ENCODE measurements at places on chromosomes 5 and 9.

DNA sequence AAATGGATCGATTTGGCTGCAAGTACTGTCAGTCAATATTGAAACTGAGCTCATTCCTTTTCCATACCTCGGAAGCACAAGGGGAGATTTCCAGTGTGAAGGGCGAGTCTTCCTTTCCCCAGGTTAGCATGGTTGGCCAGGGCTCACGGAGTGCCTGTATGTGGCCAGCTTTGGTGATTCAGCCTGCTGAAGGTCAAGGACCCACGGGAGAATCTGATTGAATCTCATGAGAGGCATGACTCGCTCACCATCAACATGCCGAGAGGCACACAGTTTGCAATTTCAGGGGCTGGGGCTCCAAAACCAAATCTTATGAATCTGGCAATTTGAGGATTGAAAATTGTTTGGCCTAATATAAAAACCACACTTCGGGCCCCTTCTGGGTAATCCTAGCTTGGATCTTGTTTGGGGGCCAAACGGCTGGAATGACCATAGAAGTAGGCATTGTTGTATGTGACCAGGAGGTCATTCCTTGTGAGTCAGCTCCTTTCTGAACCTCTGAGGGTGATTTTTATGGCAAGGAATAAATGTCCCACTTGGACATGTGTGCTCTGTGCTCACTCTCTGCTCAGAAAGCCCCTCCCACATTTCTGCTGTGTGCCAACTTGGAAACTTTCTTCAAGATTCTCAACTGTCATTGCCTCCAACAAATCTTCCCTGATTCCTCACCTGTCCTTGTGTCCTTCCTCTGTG is 69.8 kb downstream of the DOCK2 start:
- DNase-seq = no peak

DNA sequence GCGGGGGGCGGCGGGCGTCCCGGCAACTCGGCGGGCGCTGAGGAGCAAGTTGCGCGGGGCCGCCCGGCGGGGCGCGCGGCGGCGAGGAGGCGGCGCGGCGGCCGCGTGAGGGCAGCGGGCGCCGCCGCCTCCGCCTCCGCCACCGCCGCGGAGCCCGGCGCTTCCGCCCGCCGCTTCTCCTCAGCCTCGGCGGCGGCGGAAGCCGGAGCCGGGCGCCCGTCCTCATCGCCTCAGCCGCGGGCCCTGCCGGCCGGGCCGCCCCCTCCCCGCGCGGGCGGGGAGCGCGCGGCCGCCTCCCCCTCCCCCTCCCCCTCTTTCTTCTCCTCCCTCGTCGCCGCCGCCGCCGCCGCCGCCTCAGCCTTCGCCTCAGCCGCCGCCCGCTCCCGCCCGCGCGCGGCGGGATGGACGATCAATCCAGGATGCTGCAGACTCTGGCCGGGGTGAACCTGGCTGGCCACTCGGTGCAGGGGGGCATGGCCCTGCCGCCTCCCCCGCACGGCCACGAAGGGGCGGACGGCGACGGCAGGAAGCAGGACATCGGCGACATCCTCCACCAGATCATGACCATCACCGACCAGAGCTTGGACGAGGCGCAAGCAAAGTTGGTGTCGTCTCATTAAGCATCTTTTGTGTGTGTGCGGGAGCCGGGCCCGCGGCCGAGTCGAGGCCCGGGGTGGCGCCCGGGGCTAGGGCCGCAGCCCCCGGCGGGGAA is at the start of gene PBX3:
TSS of gene PBX3 (plus strand) at position 321 of the 712 bp plus-strand sequence.
- DNase-seq = no peak

DNA sequence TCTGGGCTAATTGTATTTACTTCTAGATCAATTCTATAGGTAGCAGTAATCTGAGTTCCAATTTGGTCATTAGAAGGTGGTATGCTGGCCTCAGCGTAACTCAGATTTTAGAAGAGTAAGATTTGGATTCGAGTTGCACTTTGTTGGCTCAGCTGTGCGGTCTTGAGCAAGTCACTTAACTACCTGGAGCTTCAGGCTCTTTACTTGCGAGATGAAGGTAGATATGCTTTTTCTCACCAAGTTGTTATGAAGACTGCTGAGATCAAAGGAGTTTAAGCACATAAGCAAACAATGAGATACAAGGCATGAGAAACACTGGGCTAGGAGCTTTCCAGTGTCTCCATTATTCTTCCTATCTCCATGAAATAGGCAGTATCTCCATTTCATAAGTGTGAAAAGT is 133.8 kb upstream of the RANBP3L start:
- no peak for DNase-seq

DNA sequence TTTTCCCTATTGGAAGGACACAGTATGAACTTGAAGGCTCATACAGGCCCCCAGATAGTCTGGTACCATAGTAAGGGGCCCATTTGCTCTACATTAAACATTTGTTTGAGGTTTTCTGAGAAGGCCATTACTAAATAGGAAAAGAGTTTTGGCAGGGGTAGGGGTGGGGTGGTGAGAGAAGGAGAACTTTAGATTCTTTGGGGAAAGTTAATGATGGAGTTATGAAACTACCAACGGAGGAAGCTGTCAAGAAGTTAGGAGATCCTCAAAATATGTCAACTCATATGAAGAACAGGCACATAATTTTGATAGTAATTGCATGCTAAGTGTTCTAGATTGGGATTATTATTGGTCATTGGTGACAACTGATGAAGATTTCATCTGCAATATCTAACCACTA is 114.7 kb downstream of the TAF11L14 start:
- no peak for DNase-seq

DNA sequence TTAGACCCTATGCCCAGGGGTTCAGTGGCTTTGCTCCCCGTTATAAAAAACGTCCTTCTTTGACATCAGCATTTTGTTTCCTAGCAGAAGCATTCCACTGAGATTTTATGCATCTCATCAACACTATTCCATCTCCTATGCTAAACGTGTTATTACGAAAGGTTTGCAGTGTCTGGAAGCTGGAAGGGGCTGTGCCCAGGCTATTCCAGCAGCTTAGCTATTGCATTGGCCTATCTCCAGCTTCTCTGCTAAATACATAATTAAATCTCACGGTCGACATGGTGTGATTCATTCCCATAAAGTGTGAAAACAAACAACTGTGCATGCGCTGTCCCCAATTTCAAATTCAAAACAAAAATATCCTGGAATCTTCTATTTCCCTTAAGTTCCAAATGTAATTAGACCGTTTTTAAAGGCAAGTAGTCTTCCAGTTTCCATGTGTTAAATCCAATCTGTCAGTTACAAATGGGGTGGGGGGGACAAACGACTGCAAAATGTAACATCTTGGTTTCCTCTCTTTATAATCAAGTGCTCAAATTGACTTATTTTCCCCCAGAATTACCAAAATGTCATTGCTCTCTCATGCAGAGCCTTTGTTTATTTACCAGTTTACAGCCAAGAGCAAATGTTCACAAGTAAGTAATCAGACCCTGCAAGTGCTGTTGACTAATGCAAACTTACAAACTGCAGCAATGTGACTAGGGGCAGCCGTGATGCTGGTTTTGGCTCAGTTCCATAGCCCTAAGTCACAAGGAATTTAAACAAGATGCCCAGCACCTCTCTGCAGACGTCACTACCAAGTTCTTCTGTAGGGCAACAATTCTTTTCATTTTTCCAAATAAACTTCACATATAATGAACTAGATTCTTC is 212.3 kb upstream of the RORB start:
- DNase-seq = no peak

DNA sequence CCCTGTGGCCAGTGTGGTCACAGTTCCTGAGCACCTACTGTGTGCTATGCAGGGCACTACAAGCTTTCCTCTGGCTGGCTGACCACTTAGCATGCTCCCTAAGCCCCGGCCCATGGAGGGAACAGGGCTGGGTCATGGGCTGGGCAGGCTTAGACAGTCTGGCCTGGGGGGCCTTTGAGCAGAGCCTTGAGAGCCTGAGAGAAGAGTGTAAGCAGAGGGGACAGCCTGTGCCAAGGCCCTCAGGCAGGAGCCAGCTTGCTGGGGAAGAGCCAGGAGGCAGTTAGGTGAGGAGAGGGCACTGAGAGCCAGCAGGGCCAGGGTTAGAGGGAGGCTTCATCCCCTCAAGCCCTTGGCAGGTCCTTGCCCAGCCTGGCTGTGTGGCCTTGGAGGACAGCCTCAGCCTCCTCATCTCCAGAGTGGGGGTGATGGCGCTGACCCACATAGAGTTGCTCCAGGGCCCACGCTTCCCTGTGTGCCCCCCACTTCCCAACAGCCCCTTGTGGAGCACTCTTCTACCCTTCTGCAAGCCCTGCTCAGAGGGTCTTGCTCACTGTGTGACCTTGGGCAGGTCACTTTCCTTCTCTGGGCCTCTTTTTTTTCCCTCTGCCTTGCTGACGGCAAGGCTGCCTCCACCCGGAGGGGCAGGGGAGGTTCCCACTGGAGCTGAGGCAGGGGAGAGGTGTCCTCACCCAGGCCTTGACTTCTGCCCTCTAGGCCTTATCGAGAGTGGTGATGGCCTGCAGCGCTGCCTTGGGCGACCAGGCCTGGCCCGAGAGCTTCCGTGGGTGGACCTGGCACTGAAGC is 107.1 kb downstream of the PHF2 start:
- DNase-seq = no peak

Measured in stimulated activated CD8-positive, alpha-beta memory T cell treated with anti-CD3 and anti-CD28 coated beads, Interleukin-12 subunit alpha, Interleukin-12 subunit beta, amount 100 ng/mL, for 1 hour (primary cell).